ENCODE measurements at places on chromosomes 1 and 21.

DNA sequence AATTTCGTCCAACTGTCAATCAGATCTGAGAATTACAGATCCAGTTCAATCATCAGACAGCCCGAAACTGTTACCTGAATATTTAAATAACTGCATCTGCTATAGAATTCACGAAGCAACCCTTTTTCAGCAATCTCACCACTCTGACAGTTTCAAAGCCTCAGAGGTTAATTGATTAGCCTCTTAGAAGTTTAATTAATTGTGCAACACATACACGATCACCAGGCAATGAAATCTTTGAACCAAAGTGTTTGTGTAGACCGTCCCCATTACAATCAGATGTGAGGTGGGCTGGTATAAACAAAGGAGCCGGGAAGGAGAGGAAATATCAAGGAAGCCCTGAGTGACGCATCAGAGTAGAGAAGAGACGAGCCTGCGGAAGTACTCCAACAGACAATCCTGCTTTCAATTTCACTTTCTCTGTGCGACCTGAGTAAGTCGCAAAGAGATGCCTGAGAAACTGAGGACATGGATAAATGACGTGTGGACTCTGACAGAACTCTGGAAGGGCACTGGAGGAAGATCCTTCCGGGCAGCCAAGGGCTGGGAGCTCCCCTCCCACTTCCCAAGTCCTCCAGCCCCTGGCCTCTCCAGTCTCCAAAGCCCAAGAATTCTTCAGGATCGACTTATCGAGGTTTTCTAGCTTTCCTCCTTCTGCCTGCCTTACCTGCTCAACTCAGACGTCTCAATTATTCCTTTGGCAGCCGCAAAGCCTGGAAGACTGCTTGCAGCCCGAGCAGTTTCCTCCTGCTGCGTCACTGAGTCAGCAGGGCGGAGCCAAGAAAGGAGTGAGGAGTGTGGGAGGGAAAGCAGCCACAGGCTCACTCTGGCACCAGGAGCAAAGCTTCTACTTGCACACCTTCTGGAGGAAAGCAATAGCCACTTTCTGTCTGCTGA lies at the start of gene RNASEL:
Gene RNASEL, minus strand, starts transcription at position 757 of the 897 bp plus-strand sequence. CDS start 2,450 bp downstream, outside the sequence.
- no peak for DNase-seq

DNA sequence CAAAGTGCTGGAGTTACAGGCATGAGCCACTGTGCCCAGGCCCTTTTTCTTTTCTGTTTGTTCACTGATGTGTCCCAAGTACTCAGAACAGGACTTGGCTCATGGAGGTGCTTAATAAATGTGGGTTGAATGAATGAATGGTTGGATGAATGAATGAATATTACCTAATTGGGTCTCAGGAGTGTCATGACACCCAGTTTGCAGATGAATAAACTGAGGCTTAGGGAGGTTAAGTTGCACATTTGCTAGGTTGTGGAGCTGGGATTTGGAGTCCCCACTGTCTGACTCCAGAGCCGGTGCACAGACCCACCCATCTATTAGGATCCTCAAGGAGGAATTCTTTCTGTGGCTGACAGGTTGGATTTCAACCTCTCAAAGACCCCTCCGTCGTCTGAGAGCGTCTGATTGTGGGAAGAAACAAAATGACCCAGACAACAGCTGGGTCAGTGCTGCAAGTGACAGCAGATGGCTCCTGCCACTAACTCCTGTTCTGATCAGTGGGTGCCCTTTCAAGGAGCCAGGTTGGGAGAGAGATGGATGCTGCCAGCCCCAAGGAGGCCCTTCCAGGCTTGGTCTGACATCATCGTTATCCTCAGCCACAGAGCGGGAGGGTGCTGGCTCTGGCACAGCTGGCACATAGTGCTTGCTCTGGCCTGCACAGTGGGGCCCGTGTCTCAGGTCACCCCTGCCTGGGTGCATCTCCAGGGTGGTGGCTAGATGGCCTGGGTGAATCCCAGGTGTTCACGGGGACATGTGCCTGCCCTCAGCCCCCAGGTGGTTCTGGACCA lies 24.2 kb downstream of the ARHGEF10L start:
- no peak for DNase-seq

DNA sequence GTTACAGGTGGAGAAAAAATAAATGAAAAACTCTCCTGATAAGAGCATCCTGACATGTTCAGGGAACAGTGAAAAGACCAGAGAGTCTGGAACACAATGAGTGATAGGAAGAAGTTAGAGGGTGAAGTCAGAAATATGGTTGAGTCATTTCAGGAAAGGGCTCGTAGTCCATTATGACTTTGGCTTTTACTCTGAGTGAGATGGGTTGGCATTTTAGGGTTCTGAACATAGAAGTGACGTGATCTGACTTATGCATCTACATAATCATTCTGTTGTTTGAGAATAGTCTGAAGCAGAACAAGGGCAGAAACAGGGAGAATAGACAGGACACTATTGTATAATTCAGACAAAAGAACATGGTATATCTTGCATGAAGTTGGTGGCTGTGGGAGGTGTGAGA lies 5.8 kb downstream of the HMCN1 start:
- DNase-seq: no peak

GRCh38 chr1:11784993-11785769 lies 20.6 kb downstream of the MTHFR start:
- no peak for DNase-seq

GRCh38 chr1:228723921-228724320 lies 11.4 kb upstream of the RHOU start:
- DNase-seq: no peak

GRCh38 chr1:87867626-87868025 lies 538.9 kb downstream of the LMO4 start:
- DNase-seq: no peak
